Stimulated activated CD8-positive, alpha-beta memory T cell treated with anti-CD3 and anti-CD28 coated beads, Interleukin-2, amount 100 ng/mL, for 1 hour (primary cell): ENCODE measurements at places on chromosomes 7 and 10.

DNA sequence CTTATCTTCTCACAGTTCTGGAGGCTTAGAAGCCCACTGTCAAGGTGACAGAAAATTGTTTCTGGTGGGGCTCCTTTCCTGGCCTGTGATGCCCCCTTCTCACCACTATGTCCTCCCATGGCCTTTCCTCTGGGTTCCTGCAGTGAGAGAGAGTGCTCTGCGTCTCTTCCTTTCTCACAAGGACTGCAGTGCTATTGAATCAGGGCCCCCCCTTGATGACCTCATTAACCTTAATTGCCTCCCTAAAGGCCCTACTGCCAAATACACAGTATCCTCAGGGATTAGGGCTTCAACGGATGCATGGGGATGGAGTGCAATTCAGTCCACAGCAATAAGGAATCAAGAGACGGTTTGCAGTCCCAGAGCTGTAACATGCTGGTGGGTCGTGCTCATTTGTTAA lies 82.0 kb upstream of the GRB10 start:
- DNase-seq = no peak

- no peak for DNase-seq
Observed at GRCh38 chr10:110083884-110084283, 76.1 kb downstream of the ADD3 start.

- no peak for DNase-seq
Observed at GRCh38 chr7:47290466-47290865, 291.4 kb downstream of the TNS3 start.

DNA sequence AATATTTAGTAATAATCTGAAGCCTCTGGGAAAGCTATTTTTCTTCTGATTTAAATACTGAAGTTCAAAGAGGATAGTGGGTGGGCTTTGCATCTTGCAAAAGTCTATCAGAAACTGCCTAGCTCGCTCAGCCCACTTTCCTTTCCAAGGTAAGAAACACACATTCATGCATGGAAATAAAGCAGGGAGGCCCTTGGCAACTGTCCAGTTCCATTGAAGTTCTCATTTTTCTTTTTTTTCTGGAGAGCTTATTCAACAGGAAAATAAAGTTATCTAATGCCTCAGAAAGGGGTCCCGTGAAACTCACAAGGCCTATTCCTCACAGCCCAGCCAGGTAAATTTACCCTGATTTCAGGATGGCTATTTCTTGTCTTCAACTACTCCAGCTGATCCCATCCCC lies 654.9 kb downstream of the KCNMA1 start:
- DNase-seq = no peak

DNA sequence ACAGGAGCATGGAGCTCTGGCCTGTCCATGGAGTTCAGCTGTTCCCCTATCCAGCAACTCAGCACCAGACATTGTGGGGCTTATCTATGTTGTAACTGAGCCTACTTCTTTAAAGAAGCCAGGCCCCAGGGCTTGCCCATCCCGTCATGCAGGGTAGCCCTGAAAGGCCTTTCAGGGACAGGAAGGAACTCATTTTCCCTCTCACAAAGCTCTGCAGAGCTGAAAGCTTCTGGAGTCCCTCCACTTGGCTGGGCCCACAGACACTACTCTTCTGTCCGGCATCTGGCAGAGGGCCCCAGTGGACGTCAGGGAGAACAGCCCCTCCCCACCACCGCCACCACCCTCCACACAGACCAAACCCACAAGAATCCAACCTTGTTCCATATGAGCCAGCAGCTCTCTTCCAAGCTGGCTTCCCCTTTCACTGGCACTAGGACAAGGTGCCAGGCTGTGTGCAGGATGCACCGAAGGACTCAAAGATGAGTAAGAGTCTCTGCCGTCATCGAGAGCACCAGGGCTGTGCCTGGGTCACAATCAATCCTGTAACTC lies 33.1 kb downstream of the DENND2A start:
- no peak for DNase-seq

DNA sequence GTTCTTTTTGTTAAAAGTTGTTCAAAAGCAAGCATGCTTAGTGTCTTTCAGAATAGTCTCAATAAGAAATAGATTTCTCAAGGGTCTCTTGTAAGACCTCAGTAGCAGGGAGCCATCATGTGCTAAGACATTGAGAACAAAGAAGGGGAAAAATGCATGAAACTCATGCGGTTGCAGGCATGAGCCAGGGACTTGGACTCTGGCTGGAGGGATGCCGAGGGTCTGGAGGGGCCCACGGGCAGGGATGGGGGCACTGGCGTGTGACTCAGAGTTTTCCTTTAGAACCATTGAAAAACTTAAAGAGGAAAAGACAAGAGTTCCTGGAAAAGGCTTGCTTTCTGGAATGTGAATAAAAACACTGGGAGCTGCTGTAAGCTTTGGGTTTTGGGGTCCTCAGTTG lies 253.3 kb downstream of the CCDC3 start:
- DNase-seq = no peak

GRCh38 chr7:157219154-157219553 lies 80.4 kb downstream of the UBE3C start:
- DNase-seq = no peak
